Cardiac ventricle fibroblast (primary cell): ENCODE measurements at places on chromosomes 4 and X. TPM values are rescaled to one million over a fixed set of nuclear protein-coding genes. Genes with fewer than 3 reads are reported as not detected.

The CNGA1 gene
- not detected in 2 replicates for total RNA-seq

The ELF2 gene
- total RNA-seq, result 23.4 and 25.2 TPM in 2 replicates

The CLGN gene
- total RNA-seq, result 6.8 TPM in 1 of 2 replicates, not detected in the other

The DRD5 gene
- not detected in 2 replicates for total RNA-seq

The CHRDL1 gene
- total RNA-seq, result 6.0 and 7.7 TPM in 2 replicates
